ENCODE measurements at places on chromosomes 2 and 18.
A peak's percentile ranks its signal among the peaks of the same experiment; 100 is the strongest.

- DNase-seq = peak; percentile 61
These were observed 39.0 kb upstream of the MAL start for GRCh38 chr2:94986392-94986963.

GRCh38 chr2:67600946-67601345, 203.8 kb downstream of the ETAA1 start:
- DNase-seq = no peak

GRCh38 chr2:128585706-128586105, 267.0 kb upstream of the HS6ST1 start:
- no peak for DNase-seq

DNA sequence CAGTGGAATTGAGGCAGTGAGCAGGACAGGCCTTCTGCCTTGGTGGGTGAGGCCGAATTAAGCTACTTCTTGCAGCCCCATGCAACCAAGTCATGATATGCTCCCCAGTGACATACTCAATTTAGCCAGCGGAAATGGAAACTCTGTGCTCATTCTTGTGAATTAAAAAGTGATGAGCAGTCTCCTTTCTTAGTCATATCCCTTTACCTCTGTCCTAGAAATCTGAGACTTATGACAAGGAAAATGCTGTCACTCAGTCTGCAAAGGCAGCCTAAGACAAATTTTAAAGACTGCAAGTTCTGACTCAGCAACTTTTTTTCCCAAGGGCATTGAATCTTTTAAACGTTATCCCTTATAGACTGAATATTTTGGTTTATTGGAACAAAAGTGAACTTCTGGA, 218.2 kb downstream of the SH3BP4 start:
- no peak for DNase-seq

GRCh38 chr18:59814891-59815290, 84.9 kb upstream of the PMAIP1 start:
- DNase-seq = no peak

GRCh38 chr18:23359421-23359820, 93.7 kb upstream of the RIOK3 start:
- no peak for DNase-seq

GRCh38 chr2:79638954-79639353, 126.1 kb downstream of the CTNNA2 start:
- DNase-seq = no peak

DNA sequence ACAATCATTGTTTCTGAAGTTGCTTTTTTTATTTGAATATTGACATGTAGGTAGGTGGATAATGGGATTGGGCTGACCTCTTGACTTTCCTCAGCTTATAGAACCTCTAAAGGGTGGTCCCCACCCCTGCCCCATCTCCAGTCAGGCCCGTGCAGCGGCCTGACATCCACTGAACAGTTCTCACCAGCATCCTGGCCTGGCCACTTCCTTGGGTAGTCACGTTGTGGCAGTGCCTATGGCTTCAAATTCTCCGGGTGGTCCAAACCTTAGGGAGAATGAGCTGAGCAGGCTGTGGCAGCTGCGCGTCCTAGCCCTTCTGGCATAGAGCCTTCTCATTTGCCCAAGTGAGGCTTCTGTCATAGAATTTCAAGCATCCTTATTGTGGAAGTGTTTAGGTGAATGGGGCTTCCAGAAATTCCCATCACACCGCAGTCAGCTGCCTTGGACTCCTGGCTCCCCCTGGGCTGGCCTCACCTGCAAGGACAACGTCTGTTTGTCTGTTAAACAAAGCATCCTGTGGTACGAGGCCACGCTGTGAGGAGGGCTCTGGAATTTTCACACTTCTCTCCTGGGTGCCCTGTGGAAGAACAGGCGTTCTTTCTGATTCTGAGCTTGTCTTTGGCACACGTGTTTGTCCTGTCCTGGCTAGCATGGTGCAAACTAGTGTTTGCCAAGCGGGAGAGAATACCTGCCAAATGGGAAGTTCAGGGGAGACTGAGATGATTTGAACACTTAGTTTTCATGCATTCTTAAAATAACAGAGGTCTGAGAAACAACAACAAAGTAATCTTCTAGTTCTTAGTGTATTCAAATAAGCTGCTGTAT, 31.8 kb upstream of the OTOS start:
- no peak for DNase-seq

GRCh38 chr2:192696857-192697256, 502.1 kb upstream of the TMEFF2 start:
- no peak for DNase-seq

DNA sequence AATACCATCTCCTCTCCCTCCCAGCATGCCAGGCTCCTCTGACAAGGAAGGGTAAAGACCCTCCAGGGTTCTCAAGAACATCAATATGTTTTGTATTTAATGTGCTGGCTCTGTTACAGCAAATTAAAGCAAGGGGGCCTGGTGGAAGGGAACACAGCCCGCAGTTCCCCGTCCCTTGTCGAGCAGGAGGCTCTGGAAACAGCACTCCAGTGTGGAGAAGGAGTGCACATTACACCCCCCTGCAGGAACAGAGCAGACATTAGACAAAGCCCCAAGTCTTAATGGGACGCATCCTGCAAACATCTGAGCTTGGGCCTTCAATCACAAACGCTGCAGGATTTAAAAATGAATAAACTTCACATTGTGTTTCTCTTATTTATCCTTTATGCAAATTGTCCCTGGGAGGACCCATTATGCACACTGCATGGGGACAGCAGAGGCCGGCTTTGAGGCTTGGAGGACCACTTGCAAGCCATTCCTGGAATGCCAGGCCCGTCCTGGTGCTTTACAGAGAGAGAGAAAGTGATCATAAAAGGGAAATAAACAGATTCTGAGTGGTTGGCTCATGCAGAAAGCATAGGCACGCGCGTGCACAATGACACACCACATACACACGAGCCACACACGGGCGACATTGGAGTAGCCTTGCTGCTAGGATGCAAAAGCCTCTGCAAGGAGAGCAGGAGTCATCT, 328.7 kb downstream of the SMAD2 start:
- no peak for DNase-seq

DNA sequence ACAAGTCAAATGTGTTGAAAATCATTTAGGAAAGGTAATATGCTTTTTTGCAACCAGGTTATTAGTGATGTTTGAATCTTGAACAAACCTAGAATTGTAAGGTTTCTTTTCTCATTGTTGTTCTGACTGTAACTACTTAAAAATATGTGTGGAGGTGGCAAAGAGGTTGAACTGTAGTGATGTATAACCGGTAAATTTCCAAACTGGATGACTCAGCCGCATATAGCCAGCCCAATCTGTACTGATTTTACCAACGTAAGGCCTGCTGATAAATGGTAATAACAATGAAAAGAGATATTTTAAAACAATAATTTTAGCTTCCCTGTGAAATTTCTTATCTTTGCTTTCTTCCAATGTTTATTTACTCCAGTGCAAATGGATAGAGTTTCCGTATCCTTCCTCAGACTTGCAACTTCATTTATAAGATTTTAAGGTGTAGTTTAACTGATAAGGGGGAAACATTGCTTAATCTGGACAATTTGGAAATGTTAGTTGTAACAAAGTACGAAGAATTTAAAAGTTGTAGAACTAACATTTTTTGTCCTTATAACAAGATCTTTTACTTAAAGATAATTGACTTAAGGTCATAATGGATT, 1170.4 kb upstream of the ZEB2 start:
- DNase-seq = no peak

DNA sequence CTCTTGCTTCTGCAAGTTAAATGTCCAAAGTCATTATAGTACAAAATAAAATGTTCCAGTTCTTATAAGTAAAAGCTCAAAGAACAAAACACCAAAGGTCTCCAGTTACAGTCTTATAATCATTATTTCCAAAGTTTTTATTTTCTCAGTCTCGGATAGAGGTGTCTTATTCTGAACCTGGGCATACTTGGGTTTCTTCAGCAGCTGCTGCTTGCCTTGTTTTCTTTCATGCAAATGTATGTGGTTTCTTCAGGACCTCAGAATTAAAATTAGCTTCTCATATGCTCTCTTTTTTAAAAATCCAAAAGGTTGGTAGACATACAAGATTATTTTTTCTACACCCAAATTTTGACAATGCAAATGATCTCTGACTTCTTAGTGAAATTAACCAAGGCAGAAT, 383.0 kb downstream of the METTL4 start:
- no peak for DNase-seq

GRCh38 chr2:2707206-2707991, 376.3 kb upstream of the MYT1L start:
- DNase-seq = no peak

DNA sequence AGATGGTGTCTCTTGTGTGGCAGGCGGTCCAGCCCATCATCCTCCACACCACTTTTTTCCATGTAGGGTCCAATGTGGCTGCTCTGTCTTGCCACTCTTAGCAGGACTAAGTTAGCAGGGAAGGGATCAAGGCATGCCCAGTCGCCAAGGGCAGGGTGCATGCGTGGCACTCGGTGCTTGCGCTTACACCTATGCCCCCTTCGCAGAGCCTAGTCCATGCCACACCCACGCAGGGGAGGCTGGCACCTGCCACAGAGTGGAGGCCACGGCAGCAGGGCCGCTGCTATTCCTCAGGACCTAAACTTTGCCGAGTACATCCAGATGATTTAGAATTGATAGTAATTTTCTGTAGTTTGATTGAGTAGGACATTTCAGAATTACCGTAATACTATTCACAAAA, 59.5 kb downstream of the RALBP1 start:
- DNase-seq = no peak

DNA sequence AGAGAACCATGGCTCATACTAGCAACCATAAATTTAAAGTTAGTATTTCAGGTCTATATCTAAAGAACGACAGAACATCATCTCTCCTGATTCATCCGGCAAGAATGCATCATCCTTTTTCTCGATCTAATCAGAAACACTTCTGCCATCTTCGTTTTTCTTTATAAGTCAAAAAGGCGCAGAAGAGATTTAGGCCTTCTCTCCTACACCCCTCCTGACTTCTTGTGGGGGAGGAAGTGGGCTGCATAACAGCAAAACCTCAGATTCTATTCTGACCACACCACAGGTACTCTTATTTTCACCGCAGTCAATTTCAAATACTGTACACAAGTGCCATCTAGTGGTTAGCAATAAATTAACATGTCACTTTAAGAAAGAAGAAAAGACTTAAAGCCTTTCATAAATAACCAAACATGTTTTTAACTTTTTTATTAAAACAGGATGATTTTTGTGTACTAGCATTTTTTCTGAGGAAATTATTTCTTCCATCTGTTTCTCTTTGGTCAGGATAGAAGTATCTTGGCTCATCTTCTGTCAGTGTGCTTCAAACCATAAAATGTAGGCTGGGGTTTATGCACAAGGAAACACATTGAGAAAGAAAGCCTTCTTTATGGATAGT, 48.4 kb upstream of the PIK3C3 start:
- peak; percentile 1 for DNase-seq

GRCh38 chr2:65035351-65035943, 20.8 kb upstream of the CEP68 start:
- DNase-seq = no peak

DNA sequence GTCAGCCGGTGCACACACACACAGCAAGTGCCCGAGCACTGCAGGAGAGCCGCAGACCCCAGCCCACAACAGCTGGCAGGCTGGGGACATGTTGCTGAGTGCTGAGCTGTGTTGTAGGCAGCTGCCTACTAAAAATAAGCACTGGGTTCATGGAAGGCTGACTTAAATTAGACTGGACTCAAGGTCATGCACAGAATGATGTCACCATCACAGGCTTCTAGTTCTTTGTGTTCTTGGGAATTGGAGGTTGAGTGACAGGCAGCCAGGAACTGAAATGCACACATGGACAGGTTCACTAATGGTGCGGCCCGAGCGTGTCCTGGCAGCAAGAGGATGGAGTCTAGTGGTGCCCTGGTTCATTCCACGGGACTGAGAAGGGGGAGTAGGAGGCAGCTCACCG, 71.3 kb downstream of the VWA3B start:
- DNase-seq = no peak

- DNase-seq = no peak
These were observed 52.0 kb upstream of the GLI2 start for GRCh38 chr2:120683701-120684100.

DNA sequence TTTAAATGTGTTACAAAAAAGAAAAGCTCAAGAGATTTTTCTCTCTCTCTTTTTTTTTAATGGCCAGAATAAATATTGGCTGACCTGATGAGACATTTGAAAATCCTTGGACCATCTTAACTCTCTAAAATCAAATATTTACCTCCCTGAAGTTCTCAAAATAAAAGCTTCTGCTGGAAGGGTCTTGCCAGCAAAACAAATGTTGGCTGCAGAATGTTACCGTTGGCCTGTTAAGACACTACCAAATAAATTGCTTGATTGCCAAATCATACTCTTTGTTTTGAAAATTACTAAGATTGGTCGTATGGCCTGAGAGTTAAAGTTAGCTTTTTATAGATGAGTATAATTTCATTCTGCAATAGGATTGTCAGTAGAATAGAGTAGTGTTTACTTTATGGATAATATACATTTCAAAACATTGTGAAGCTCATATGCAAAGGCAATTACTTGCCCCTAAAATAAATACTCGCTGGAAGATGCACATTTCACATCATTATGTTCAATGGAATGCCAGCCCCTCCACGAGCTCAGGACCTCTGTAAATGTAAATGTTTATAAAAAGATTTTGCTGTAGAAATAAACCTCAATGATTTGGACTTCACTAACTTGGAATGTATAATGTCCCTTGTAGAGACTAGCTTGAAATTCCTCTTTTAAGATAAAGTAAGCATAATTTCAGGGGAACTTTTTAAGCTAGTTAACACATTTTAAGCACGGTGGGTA, 193.4 kb downstream of the SOX11 start:
- DNase-seq = no peak

GRCh38 chr2:126953483-126953882, 54.8 kb downstream of the TEX51 start:
- DNase-seq = no peak

- no peak for DNase-seq
These were observed 1.9 kb downstream of the CD302 start for GRCh38 chr2:159795841-159796690.

GRCh38 chr2:129673847-129674711, 305.4 kb upstream of the RAB6C start:
- DNase-seq = no peak

DNA sequence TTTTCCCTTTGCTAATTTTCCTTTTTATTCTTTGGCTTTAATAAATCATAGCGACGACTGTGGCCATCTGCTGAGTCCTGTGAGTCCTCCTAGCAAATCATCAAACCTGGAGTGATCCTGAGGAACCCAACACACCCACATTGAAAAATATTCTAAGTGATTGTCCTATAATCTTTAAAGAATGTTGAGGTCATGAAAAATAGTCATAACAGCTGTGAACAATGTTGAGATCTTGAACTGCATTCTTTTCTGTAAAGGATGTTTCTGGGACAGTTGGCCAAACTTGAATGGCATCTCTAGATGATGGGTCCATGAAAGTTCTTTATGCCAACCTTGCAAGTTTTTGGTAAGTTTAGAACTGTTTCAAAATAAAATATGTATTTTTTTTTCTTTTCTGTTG, 53.2 kb upstream of the ADAM23 start:
- DNase-seq = no peak

GRCh38 chr2:64052463-64053241, 33.4 kb upstream of the VPS54 start:
- no peak for DNase-seq

GRCh38 chr2:60808330-60808801, 52.3 kb downstream of the PAPOLG start:
- no peak for DNase-seq

All from neural crest cell (in vitro differentiated cells).